Vagina (tissue), 2 donors: ENCODE measurements at places on chromosomes 4 and X. TPM values are rescaled to one million over a fixed set of nuclear protein-coding genes. Genes with fewer than 3 reads are reported as not detected.

IL9R gene
- total RNA-seq, result not detected

- DNase-seq, result no peak
- H3K4me3 ChIP-seq, result peak overlapping the region; percentile 74
- H3K27ac ChIP-seq, result peak overlapping the region; percentile 86
- no peaks in the 10 kb centered on the region for H3K36me3 ChIP-seq
- H3K27me3 ChIP-seq, result no peaks in the 10 kb centered on the region
These were observed 605 bp upstream of the FAT1 start for GRCh38 chr4:186724058-186724863.

- DNase-seq, result no peak
- H3K36me3 ChIP-seq, result no peaks in the 10 kb centered on the region
- peaks cover 5% of the 10 kb centered on the region for H3K4me1 ChIP-seq
- no peak overlapping the region for H3K27ac ChIP-seq
These were observed 1170.8 kb upstream of the PCDH7 start for GRCh38 chr4:29549342-29549741.

DNA sequence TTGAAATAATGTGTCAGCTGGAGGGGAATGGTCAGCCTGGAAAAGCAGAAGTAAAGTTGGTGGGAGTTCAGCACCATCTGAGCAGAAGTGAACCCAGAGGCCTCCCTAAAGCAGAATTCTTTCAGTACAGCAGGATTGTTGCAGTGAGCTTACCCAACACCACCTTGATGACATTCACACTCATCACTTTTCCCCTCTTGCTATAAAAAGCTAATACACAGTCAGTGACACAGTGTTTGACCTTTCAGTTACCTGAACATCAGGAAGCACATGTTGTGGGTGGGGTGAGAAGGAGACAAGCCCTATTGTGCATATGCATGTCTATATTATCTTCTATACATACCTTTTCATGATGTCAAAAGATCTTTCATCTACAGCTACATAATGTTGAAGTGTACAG, 624.7 kb upstream of the ZFP42 start:
- DNase-seq, result no peak
- H3K27me3 ChIP-seq, result no peaks in the 10 kb centered on the region
- H3K27ac ChIP-seq, result no peak overlapping the region
- no peaks in the 10 kb centered on the region for H3K4me1 ChIP-seq
- H3K4me3 ChIP-seq, result no peak overlapping the region

RGN gene
- total RNA-seq, result 4.7 TPM

DNA sequence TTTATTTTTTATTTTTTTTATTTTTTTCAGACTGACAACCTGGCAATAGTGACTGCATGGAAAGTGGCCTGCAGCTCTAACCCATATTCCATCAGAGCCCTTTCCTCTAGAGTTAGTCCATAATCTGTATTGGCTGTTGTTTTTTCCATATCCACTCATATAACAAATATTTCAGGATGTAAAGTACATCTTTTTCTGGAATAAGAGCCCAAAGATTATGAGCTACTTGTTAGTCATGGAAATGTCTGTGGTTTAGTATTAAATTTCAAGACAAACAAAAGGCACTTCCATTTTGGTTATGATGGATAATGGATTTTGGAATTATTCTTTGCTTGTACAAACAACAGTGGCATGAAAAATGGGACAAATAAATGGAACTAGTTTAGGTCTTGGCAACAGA, 296.0 kb upstream of the HS3ST1 start:
- H3K4me1 ChIP-seq, result no peaks in the 10 kb centered on the region
- no peak for DNase-seq
- H3K36me3 ChIP-seq, result no peaks in the 10 kb centered on the region
- H3K4me3 ChIP-seq, result no peak overlapping the region
- no peaks in the 10 kb centered on the region for H3K27me3 ChIP-seq

DNA sequence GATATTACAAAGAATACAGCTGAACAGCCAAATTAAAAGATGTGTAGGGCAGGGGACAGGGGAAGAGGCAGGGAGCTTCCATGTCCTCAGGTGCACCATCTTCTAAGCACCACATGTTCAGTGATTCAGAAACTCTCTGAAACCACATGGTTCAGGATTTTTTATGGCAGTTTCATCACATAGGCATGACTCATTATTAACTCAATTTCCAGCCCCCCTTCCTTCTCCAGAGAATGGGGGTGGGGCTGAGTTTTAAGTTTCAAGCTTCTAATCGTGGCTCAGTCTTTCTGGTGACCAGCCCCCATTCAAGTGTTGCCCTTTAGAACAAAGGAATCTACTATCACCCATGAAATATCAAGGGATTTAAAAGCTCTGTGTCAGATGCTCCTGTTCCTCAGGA, 317.8 kb upstream of the GALNT7 start:
- H3K27me3 ChIP-seq, result no peaks in the 10 kb centered on the region
- DNase-seq, result no peak
- no peaks in the 10 kb centered on the region for H3K36me3 ChIP-seq
- no peaks in the 10 kb centered on the region for H3K4me1 ChIP-seq
- H3K4me3 ChIP-seq, result no peak overlapping the region

GRCh38 chrX:23372220-23372902, 37.7 kb downstream of the PTCHD1 start:
- H3K36me3 ChIP-seq, result no peaks in the 10 kb centered on the region
- H3K27ac ChIP-seq, result no peak overlapping the region
- no peak overlapping the region for H3K4me3 ChIP-seq
- no peak for DNase-seq
- H3K27me3 ChIP-seq, result no peaks in the 10 kb centered on the region

GAGE2A gene
- not detected for total RNA-seq

GAGE13 gene
- not detected for total RNA-seq

DNA sequence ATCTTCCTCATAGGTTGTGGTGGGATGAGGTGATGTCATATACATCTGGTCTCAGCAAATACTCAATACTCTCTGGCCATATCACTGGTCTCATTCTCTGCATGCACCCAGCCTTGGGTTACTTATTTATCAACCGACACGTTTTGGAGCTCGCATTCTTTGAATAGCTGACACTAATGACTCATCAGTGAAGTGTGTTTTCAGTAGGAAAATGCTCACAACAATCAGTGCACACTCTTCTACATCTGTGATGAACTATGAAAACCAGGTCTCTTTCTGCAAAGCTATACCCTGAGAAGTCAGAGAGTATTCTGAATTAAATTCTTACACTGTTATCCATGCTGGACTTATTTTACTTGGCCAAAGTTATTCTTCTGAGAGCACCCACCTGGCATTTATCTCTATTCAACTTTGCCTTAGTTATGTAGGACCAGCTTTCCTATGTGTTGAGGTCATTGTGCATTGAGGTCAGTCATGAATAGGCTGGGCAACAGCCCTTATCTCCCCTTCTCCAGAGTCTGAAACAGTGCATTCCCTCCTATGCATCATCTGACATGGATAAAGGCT, 58.7 kb upstream of the DHX15 start:
- H3K4me1 ChIP-seq, result no peaks in the 10 kb centered on the region
- H3K27ac ChIP-seq, result no peak overlapping the region
- no peak for DNase-seq
- no peaks in the 10 kb centered on the region for H3K36me3 ChIP-seq
- no peak overlapping the region for H3K4me3 ChIP-seq

DNA sequence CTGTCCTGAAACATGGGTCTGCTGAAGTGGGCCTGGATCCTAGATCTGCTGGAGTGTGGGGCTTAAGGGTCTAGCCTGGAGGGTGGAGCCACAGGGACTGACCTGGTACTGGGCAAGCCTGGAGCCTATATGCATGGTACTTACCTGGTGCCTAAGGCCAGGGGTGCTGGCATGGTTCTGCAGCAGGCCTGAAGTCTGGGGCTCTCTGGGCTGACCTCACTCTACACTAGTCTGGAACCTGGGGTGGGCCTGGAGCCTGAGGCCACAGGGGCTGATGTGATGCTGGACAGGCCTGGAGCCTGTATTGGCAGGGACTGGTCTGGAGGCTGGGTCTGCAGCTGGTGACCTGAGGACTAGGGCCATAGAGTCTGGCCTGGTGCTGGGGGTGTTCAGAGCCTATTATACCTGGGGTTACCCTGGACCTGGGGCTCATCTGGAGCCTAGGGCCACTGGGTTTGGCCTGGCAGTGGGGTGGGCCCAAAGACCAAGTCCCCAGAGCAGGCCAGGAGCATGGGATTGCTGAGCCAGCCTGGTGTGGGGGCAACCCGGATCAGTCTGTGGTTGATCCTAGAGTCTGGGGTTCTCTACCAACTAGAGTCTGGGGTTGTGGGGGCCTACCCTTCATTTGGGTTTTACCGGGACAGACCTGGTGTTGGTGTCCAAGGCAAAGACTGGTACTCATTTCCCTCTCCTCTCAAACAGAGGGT, 179.6 kb downstream of the SLC4A4 start:
- H3K27ac ChIP-seq, result no peak overlapping the region
- no peaks in the 10 kb centered on the region for H3K4me1 ChIP-seq
- H3K36me3 ChIP-seq, result no peaks in the 10 kb centered on the region

GRCh38 chr4:128811571-128812441, 2.3 kb downstream of the JADE1 start:
- no peaks in the 10 kb centered on the region for H3K27me3 ChIP-seq
- peak overlapping the region; percentile 89 for H3K27ac ChIP-seq
- peak; percentile 91 for DNase-seq
- H3K4me3 ChIP-seq, result peak overlapping the region; percentile 80

SLC9B1 gene
- not detected for total RNA-seq

GRCh38 chr4:185817403-185817818, 5.4 kb upstream of the SORBS2 start:
- H3K36me3 ChIP-seq, result no peaks in the 10 kb centered on the region
- no peak overlapping the region for H3K4me3 ChIP-seq

- H3K36me3 ChIP-seq, result no peaks in the 10 kb centered on the region
- no peak for DNase-seq
- H3K27me3 ChIP-seq, result no peaks in the 10 kb centered on the region
- H3K4me3 ChIP-seq, result no peak overlapping the region
- no peak overlapping the region for H3K27ac ChIP-seq
- H3K4me1 ChIP-seq, result no peaks in the 10 kb centered on the region
These were observed 263.2 kb downstream of the DHX15 start for GRCh38 chr4:24321131-24321530.

CPLX1 gene
- 0.98 TPM for total RNA-seq

DNA sequence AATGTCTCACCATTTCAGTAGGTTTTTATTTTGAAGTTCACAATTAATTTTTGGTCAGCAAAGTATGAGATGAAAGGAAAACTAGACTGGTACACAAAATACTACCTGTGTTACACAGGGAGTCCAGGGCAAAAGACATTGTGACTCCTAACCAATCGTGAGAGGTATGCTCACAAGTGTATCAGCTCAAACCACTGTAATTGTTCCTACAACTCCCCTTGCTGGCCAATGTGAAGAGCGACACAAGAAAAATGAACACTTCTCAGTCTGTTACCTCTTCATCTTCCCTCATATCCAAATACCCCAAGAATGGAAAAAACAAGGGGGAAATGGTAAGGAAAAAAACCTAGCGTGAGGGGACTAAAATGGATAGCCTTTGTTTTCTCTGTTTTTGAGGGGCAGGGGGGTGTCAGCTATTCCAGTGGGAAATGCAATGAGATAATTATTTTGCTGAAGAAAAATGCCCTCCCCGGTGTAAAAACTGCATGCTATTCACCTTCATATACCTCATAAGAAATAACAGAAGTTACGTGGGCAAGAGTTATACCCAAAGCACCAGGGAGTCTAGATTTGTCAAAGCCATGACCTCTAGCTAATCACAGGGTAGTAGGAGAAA, 30.6 kb upstream of the NSUN7 start:
- no peaks in the 10 kb centered on the region for H3K36me3 ChIP-seq
- H3K4me3 ChIP-seq, result no peak overlapping the region
- H3K27ac ChIP-seq, result no peak overlapping the region
- H3K27me3 ChIP-seq, result no peaks in the 10 kb centered on the region

GRCh38 chr4:76515975-76516843, 81.2 kb downstream of the SHROOM3 start:
- H3K4me3 ChIP-seq, result no peak overlapping the region
- no peak overlapping the region for H3K27ac ChIP-seq
- no peaks in the 10 kb centered on the region for H3K27me3 ChIP-seq
- H3K4me1 ChIP-seq, result no peaks in the 10 kb centered on the region
- no peak for DNase-seq
